ENCODE measurements at places on chromosomes 12 and 14.
A peak's percentile ranks its signal among the peaks of the same experiment; 100 is the strongest.

DNA sequence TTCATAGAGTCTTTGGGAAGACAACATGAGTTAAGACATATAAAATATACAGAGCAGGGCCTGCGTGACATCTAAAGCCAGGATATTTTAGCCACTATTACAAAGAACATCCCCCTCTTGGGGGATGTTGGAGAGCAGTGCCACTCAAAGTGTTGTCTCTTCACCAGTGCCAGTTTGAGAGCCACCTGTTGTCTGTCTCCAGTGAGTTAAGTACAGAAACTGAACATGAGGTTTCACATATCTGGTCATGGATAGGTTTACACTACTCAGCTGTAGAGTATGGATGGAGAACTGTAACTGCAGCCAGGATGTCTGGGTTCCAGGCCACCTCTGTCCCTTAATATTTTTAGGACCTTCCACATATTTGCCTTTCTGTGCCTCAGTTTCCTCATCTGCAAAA is 39.1 kb downstream of the RNFT2 start:
- DNase-seq = no peak

GRCh38 chr14:64766430-64767151 is 62.4 kb downstream of the PLEKHG3 start:
- no peak for DNase-seq

DNA sequence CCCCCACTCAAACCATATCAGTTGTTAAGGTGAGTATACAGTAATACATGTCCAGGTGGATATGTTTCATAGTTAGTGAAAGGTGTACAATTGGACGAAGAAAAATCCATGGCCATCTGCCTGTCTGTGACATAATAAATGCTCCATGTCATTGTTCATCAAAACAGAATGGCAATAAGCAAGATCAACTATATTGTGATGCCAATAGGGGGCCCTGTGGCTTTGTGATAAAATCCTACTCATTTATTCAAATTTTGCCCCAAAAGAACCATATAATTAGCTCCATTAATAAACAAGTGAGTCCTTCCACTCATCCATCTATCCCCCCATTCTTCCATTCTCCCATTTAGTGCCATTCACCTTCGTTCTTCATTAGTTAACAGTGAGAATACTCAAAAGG is 102.0 kb downstream of the MGST1 start:
- no peak for DNase-seq

- peak; percentile 33 for DNase-seq
Measured at GRCh38 chr12:100404769-100405407, 48.0 kb downstream of the SLC17A8 start.

All from RKO (cell line).